Hematopoietic multipotent progenitor cell (in vitro differentiated cells): ENCODE measurements at places on chromosomes 7 and 10.
A peak's percentile ranks its signal among the peaks of the same experiment; 100 is the strongest.

- DNase-seq, result no peak
These were observed 66.9 kb downstream of the OGDH start for GRCh38 chr7:44673324-44673723.

DNA sequence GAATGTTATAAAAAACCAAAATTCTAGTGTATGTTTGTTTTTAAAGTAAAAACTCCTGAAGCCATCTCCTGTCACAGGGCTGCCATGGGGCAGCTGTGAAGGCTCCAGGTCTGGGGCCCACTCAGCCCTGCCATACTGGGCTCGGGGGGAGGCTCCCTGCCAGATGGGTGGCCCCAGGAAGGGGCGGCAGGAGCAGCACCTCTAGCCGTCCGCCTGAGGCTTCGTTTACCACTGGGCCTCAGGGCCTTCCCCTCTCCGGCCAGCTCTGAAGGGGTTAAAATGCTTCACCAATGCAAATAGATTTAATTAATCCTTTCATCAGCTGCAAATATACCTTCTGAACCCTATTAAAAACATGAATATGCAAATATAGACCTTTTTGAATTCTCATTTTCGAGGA is 139.0 kb downstream of the ELFN1 start:
- no peak for DNase-seq

DNA sequence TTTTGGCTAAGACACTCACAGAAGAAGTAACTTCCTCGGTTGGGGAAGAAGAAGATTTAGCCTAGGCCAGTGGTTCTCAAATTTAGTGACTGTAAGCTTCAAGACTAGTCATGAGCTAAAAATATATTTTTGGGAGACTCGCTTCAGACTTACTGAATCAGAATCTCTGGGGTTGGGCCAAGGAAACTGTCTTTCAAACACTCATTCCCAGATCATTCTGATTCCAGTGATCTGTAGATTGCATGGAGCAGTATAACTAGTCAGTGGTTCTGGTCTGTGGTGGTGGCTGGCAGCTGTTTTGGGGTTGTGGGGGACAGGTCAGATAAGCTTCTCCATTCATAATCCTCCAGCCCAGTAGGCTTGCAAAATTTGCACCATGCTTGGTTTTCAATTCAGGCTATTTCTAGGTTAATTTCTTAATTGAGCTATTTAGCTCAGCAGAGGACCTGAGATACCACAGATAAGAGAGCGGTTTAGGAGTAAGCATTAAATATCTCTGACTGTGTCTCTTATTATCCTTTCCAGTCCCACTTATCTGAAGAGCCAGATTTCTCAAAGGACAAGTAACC is 3.8 kb upstream of the KAT6B start:
- no peak for DNase-seq

GRCh38 chr10:110419265-110419664 is 78.4 kb upstream of the DUSP5 start:
- no peak for DNase-seq

- DNase-seq, result no peak
These were observed 48.9 kb upstream of the KDM7A start for GRCh38 chr7:140225562-140226249.

DNA sequence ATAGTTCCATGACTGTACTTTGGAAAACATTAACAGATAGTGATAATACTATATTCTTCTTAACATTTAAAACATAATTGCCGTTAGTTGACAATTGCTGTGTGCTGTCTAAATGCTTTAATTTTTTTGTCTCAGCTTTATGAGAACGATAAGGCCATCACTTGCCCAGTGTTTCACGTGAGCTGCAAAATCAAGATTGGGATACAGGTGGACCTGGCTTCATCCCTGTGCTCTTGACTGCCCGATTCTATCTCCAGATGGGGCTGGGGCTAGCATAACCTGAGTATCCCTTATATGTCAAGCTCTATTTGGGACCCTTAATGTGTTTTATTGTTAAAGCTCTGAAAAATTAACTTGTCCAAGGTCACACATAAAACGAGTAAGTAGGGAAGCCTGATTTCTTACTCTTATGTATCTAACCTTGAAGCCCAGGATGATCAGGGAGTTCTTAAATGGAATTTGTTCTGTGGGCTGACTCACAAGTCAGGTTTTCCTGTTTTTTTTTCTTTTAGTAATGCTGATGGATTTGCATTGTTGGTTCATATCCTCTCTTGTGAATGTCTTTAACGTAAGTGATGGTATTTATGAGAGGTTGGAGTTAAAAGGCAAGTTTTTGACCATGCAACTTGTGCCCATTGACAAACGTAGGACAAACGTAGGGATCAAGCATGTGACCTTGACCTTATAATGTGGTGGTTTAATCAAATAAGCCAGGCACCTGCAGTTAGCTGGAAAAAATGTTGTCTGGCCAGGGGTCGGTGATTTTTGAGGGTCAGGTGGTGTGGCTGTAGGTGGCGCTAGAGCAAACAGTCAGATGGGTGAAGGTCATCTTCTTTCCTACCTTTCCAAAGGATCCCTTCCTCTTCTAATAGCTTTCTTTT is 3.6 kb downstream of the PRKAR2B start:
- no peak for DNase-seq

- peak; percentile 14 for DNase-seq
These were observed 595.0 kb downstream of the GRM8 start for GRCh38 chr7:126657599-126658358.

DNA sequence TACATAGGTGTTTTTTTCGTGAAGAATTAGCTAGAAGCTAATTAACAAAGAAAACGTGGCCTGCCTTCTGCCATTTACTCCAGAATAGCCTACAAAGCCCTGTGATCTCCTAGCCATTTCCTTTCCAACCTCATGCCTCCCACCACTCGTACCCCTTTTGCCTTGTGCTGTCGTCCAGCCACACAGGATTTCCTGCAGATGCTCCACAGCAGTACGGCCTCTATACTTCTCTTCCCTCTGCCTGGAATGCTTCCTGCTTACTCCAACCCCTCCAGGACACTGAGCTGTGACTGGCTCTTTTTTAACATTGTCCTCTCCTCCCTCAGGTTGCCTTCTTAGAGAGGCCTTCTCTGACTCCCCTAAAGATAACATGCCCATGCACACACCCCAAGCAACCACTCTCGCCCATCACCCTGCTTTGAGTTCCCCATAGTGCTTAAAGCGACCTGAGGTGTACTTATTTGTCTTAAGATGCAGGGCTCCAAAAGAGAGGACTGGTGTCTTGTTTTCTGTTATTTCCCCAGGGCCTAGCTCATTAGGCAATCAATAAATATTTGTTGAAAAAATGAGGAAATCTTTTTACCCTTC is 32.7 kb downstream of the STK17A start:
- DNase-seq, result no peak

DNA sequence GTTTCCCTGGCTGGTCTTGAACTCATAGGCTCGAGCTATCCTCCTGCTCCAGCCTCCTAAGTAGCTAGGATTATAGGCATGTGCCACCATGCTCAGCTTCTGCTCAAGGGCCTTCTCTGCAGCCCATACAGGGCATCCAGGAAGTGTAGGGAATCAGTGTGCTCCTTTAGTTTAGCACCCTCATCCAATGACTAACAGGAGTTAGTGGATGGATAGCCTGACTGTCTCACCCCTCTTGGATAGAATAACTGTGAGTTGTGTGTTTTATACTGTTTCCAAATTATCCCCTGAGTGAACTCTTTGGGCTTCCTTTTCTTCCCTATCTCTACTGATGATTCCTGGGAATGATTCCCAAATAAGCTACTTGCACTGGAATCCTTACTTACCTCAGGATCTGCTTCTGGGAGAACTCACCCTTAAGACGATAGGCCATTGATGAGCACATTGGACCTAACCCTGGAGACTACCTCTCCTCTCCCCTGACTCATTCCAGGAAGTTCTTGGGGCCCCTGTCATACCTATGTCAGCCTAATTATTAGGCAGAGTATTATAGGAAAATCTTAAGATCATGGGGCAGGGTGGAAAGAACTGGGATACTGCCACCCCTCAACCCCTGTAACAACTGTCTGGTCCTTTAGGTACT is 18.5 kb downstream of the STRIP2 start:
- DNase-seq, result no peak

DNA sequence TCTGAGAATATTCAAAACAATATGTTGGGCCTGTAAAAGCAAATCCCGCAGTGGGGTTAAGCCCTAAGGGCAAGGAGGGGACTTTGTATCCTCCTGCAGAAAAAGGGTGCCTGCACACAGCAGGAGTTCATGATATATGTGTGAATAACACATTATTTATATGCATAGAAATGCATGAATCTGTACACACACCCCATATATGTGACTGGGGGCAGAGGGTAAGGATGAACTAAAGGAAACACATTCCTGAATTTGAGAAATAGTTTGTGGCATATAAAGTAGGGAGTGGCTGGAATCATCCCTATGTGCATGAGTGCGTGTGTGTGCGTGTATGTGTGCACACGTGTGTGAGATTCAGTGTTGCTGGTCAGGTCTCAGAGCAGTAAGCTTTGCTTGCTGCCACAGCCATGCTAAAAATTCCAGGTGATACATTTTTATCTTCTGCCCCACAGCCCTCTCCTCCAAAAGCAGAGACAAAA is 18.9 kb downstream of the ENO4 start:
- DNase-seq, result no peak

GRCh38 chr10:4981722-4982471 is 18.7 kb downstream of the AKR1C1 start:
- DNase-seq, result no peak

DNA sequence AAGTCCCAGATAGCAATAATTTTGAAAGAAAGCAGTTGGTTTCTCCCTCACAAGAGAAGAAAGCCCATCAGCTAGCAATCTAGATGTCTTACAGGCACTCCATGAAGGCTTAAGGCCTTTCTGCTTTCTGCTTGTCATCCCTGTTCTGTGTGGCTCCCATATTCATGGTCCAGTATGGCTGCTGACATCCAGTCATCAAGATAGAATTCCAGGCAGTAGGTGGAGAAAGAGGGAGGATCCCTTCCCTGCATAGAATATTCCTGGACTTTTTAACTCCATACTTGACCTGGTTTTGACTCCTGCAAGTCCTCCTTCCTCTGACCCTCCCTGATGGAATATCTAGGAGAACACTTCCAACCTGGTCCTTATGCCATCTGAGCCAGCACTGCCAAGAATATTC is 389.9 kb upstream of the AKR1E2 start:
- no peak for DNase-seq

DNA sequence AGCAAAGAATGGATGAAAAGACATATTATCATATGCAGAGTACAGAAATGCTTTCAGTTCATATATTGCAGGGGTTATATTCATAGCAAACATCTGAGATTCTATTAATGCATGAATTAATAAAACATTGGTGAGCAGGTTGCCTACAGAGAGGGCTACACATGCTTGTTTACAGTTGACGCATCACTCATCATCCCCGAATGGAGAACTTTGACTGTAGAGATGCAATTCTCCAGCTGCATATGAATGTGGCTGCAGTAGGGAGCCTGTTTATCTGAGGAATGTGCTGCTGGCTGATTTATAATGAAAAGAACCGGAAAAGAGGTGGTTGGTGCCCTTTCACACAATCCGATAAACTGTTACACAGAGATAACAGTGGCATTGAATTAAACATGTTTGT is 116.5 kb downstream of the GRM3 start:
- peak; percentile 12 for DNase-seq

DNA sequence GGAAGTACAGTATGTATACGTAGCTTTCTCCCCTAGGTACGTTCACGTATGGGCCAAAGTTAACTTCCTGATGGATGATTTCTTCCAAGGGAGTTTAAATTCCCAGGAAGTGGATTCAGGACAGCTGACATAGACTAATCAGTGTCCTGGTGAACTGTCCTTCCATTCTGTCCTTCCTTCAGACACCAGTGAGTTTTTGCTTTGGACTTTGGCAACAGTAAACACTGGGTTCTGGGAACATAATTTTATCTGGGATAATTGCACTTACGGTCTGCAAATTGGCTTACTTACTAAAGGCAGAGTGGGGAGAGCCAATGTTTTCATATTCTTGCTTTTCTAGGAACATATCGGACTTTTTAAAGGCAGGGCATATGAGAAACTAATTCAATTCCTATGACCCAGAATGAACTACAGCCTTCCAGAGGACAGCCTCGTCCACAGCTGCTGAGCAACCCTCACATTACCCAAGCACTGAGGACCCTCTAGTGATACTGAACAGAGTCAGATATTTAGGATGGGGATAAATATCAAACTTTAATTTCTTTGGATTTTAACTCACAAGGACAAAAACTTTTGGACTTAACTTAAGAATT is 97.9 kb downstream of the RAB18 start:
- DNase-seq, result no peak

- DNase-seq, result no peak
These were observed 10.7 kb downstream of the NRP1 start for GRCh38 chr10:33323721-33324120.

DNA sequence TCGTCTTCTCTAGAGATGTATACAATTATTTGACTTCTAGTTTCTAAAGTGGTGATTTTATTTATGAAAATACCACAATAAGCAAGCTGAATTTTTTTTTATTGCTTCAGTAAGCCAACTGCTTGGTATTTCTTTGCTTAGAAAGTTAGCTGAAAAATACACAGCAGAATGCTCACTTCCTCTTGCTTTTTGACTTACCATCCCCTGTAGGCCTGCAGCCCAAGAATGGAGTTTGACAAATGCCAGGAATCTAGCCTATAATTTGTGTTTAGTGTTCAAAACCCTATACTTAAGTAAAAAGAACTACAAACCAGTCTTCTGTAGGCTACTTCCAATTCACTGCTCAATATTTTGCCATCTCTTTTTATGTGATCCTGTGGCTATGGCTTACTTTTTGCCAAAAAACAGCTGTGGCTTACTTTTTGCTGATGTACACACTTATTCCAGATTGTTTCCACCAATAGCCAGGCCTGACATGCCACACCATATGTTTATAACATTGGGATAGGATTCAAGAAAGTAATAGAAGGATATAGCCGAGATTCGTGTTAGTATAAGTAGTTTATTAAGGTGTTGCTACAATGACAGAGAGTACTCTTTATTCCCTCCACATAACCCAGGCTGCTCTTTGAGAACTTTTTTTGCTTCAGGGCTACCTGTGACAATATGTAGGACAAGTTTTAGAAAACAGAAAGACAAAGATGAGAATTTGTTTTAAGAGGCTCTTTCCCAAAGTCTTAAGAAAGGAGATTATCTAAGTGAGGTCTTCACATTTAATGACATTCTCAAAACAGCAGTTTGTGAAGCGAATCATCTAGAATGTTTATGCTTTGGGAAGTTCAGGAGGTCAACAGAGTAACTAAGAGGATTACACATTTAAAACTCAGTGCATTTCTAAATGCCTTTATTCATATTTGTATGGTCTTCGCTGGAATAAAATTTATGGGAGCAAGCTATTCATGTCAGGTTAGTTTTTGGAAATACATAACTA is 263.9 kb upstream of the FZD1 start:
- DNase-seq, result no peak

DNA sequence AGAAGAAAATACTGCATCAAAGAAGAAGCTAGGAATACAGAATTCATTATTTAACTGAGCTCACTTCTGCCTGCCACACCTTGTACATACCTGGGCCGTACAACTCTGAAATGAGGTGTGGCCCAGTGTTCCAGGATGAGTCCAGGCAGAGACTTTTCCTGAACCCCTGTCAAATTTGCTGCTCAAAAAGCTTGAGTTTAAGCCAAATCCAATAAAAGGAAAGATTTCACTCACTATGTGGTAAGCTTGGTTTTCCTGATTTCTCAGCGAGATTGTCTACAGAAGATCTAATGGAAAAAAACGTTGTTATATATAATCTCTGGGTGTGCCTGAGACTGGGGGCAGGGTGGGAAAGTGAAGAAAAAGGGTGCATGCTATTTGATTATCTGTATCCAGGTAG is 72.1 kb upstream of the EGFR start:
- DNase-seq, result no peak

GRCh38 chr10:84654671-84655070 is 326.3 kb downstream of the CCSER2 start:
- DNase-seq, result peak; percentile 50

GRCh38 chr7:39421661-39422060 is 144.5 kb upstream of the YAE1 start:
- DNase-seq, result no peak
